ENCODE measurements at places on chromosomes 12 and 14.

DNA sequence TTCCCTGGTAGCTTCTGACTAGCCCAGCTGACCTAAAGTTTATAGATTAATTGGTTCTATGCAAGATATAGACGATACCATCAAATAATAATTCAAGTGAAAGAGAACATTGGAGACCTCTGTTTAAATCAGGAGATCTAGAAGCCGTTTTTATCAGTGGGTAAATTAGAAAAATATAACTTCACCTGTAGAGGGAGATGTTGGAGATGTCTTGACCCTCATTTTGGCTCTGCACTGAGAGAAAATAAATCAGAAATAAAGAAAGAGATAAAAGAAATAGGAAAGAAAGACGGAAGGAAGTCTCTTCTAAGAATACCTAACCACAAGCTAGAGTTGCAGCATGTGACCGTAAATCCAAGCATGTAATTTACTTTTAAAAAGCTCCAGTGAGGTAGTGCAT, 684.5 kb downstream of the C12orf50 start:
- no peak for DNase-seq

DNA sequence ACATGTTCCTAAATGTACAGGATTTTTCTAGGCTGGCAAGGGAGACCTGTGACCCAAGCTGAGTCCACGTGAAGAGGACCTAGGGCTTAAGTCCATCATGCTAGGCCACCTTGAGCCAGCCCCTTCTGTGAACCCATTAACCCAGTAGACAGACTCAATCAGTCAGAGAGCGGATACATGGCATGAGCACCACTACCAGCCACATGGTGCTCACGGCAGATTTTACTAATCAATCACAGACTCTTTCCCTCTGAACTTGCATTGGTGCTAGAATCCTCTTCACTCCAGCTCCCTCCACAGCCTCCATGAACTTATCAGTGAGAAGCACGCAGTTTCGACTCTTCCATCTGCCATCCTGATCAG, 9.0 kb downstream of the PHETA1 start:
- no peak for DNase-seq

- DNase-seq, result no peak
Measured at GRCh38 chr14:57502586-57503254, 9.1 kb upstream of the CCDC198 start.

- DNase-seq, result no peak
Measured at GRCh38 chr12:55724940-55725309, 3.9 kb downstream of the CD63 start.

DNA sequence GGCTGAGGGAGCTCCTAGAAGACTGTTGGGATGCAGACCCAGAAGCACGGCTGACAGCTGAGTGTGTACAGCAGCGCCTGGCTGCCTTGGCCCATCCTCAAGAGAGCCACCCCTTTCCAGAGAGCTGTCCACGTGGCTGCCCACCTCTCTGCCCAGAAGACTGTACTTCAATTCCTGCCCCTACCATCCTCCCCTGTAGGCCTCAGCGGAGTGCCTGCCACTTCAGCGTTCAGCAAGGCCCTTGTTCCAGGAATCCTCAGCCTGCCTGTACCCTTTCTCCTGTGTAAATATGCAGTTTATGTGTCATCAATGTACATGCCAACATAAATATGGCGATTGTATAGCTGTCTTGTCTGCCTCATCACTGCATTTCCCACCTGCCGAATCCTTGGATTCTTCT, 7.5 kb downstream of the AMHR2 start:
- DNase-seq, result no peak

DNA sequence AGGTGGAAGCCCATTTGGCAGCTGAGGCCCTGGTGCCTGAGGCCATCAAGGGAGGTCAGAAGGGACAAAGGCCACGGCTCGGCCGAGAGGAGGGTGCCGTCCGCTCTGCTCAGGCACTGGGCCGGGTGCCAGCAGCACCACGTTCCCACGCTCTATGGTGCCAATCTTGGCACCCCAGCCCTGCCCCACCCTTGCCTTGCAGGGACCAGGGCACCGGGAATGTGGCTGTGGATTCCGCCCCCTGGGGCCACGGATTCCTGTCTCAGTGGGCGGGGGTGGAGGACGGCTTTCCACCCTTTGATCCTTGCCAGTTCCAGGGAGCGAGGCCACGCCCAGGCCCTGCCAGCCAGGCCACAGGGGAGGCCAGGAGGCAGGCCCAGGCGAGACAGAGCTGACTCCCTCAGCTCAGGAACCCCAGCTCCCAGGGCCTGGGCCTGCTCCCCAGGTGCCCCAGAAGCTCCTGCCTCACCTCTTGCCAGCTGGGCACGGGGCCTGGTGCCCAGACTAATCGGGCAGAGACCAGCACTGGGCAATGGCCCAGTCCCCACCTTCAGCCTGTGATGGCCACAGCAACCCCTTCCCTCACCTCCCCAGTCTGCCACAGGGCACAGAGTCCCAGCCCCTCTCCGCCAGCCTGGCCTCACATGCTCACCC, 26.4 kb upstream of the GPR132 start:
- DNase-seq, result no peak

- no peak for DNase-seq
Measured at GRCh38 chr14:75443203-75443969, 15.6 kb downstream of the JDP2 start.

DNA sequence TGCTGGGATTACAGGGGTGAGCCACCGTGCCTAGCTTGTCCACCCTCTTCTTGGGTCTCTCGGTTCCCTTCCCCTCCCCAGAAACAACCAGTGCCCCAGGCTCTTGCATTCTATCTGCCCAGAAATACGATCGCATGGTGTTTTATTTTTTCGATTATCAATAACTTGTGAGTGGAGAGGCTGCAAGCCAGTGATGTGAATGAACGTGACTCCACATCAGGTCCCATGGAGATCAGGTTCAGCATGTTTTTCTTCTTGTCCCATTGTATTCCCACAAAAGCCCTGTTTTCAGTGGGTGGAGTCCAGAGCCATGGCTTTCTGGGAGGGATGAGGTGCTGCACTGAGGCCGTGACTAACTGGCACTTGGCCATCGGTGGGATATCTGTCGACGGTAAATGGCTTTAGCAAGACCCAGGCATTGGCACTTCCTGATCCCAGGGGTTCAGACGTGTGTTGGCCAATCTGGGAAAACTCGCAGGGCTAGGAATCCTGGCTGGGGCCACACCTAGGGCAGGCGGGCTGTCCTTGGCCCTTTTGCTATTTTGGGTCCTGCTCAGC, 12.7 kb upstream of the HNF1A start:
- no peak for DNase-seq
